Breast epithelium (tissue), 4 donors: ENCODE measurements at places on chromosomes 7 and 10. TPM values are rescaled to one million over a fixed set of nuclear protein-coding genes. Genes with fewer than 3 reads are reported as not detected.

GRCh38 chr7:108335269-108335918 lies 120.8 kb downstream of the NRCAM start:
- no peak for DNase-seq

DNA sequence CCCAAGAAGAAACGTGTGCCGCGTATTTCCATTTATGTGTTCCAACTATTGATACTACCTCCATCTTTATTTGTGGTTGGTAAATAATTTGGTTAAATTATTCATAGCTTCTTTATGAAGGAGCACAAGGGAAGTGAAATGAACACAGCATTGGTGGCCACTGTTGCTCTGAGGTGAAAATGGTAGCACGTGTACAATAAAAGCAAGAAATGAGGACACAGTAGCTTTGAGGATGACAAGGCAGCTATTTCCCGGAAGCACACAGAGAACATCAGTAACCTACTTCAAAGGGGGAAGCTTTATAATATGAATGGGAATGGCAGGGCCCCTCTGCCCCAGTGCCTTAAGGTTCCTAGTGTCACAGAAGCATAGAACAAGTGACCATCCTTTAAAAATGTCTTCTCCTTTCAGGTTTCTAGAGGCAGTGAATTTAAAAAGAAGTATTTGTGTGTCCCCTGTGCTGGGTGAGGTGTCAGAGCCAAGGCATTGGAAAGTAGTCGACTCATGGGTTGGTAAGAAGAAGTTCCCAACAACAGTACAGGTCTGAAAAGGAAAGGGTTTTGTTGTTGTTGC lies 78.8 kb downstream of the SGMS1 start:
- DNase-seq: no peak

DNA sequence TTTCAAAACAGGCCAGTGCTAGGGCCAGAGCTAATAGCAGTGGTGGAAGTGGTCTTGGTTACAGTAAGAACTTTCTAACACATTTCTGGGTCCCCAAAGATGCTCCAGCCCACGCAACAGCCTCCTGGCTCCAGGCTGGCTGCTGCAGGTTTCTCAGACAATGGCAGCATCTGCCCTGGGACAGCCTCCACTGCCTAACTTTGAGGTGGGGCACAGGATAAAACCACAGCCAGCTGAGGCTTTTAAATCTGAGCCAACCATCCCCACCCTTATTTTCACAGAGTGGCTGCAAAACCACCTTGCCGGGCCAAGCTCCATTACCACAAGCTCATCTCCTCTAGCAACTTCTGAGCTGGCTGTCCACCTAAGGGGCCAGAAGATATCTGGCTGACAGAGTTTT lies 84.8 kb downstream of the FAM53B start:
- DNase-seq: no peak

DNA sequence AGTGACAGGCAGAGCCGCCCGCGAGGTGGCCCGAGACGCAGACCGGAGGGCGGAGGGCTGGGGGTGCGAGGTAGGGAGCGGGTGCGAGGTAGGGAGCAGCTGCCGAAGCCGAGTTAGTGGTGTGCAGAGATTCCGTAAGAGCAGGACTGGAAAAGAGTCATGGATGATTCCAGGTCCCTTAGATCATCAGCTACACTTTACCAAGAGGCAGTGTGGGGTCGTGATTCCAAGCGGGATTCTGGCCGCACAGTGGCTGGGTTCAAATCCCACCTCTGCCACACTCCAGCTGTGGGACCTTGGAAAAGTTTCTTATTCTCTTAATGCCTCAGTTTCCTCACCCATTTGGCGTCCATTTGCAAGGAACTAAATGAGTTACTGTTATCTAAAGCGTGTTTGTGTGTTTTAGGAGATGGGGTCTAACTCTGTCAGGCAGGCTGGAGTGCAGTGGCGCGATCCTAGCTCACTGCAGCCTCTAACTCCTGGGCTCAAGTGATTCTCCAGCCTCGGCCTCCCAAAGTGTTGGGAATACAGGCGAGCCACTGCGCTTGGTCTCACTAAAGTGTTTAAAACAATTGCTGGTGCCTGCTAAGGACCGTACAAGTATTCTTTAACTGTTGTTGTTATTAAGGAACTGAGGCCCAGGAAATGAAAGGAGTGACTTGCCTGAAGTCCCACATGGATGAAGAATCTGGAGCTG lies 1.1 kb downstream of the NDUFB2 start:
- peak; percentile 5 for DNase-seq

GRCh38 chr10:102715880-102716279 lies 1.4 kb downstream of the SFXN2 start:
- DNase-seq: no peak

DNA sequence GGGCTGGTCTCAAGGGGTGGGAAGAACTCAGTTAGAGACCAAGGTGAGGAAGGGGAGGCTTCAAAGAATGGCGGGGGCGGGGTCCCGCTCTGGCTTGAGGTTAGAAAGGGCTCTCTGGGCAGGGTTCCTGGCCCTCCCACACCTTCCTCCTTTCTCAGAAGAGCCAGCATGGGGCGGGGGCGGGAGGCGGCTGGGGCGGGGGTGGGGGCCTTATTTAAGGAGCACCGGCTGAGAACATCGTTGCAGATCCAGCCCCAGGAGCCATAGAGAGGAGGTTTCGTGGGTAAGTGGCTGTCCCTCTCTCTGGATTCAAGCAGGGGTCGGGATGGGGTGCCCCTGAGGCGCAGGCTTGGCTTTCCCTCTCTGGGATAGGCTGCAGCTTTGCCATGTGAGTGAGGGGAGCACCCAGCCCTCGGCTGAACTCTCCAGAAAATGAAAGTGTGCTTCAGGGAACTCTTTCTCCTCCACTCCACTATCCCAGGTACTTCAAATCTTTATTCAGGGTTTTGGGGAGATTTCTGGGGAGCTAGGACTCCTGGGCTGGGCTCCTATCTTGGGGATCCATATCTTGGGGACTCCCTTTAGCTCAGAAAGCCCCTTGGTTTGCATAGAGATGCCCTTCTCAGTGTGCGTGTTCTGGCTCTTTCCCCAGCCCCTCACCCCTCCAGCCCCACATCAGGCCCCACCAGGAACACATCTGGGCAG lies 3.3 kb upstream of the CUEDC2 start:
- DNase-seq: no peak

- DNase-seq: no peak
Measured at GRCh38 chr7:4113976-4114375, 568.1 kb upstream of the FOXK1 start.

DNA sequence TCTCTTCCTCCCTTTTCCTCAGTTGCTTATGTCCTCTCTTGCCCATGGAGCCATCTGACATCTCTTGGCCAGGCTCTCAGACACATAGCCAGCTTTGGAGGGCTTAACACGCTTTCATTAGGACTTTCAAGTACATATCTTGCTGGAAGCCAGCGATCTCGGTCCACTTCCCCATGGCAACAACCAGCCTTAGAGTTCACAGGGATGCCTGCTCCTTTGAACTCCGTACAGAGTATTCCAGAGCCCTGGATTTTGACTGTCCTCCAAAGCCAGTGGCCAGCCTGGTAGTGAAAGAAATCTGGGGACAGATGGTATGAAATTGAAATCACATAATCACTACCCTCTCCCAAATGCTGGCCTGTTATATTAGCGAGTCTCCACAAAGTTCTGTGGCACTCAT lies 370.5 kb upstream of the NPVF start:
- DNase-seq: no peak

DNA sequence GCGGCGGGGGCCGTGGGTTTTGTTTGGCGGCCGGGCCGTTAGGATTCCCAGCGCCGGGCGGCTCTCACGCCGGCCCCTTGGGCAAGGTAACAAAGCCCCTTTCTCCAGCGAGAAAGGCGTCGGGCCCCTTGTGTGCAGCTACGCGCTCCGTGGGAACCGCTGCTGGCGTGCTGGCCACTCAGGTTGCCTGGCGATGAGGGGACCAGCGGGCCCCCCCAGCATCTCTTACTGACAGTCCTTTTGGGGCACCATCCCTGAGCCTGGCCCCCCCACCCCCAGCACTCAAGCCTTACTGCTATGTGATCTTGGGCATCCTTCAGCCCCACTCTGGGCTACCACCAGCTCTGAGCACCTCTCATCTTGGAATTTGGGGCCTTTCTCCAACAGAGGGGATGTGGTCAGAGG lies 1.8 kb downstream of the LFNG start:
- no peak for DNase-seq

- DNase-seq: no peak
Measured at GRCh38 chr10:97140049-97140846, 45.5 kb downstream of the SLIT1 start.

Gene MINPP1
- total RNA-seq: 13.0 TPM

Gene TMEM270
- not detected for total RNA-seq

Gene FOXI2
- not detected for total RNA-seq

Gene VSTM2A
- total RNA-seq: not detected

Gene PAX2
- total RNA-seq: under 0.01 TPM

Gene ARMC3
- 0.33 TPM for total RNA-seq

Gene GIMAP8
- 11.5 TPM for total RNA-seq

Gene MLXIPL
- 10.4 TPM for total RNA-seq

Gene ABCC2
- total RNA-seq: 2.1 TPM

Gene ADAM22
- total RNA-seq: 3.4 TPM

Gene WEE2
- not detected for total RNA-seq
